ENCODE measurements at places on chromosomes 13 and 19. TPM values are rescaled to one million over a fixed set of nuclear protein-coding genes. Genes with fewer than 3 reads are reported as not detected.
A peak's percentile ranks its signal among the peaks of the same experiment; 100 is the strongest.

GRCh38 chr19:42595550-42596172 lies 937 bp upstream of the CEACAM8 start:
- H3K27ac ChIP-seq: no peak overlapping the region
- no peak for DNase-seq
- H3K36me3 ChIP-seq: no peaks in the 10 kb centered on the region
- H3K4me1 ChIP-seq: peaks cover 7% of the 10 kb centered on the region
- H3K27me3 ChIP-seq: peaks cover 34% of the 10 kb centered on the region

Gene KIRREL2
- 0.25 TPM for total RNA-seq

Gene COL5A3
- total RNA-seq: 2.2 TPM

DNA sequence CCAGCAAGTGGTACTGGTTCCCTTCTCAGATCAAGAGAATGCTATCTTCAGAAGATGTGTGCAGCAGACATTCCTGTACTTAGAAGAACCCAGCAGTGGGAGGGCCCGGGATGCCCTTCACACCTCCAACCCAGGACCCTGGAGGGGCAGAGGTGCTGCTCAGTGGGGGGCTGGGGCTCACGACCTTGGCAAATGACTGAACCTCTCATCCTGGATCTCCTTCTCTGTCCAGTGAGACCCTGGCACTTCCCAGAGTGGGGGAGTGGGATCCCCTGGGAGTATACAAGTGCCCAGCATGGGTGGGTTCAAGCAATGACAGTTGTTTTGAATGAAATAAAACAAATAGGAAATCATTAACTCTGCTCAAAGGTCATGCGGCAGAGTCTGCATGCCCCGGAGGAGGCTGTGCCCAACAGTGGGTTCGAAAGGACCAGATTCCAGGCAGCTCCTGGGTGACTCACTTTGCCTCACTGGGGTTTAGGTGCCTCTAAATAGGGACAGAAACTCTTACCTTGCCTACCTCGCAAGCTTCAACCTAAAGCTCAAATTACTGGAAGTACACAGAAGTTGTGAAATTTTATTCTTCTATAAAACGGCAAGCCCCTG lies 26.9 kb downstream of the GGACT start:
- H3K27me3 ChIP-seq: no peaks in the 10 kb centered on the region
- H3K27ac ChIP-seq: no peak overlapping the region
- no peak overlapping the region for H3K4me3 ChIP-seq

- peak overlapping the region; percentile 88 for H3K4me3 ChIP-seq
- no peaks in the 10 kb centered on the region for H3K27me3 ChIP-seq
- peak; percentile 93 for DNase-seq
- no peaks in the 10 kb centered on the region for H3K36me3 ChIP-seq
- H3K27ac ChIP-seq: peak overlapping the region; percentile 48
These were observed 43.5 kb upstream of the ZNF14 start for GRCh38 chr19:19776206-19777008.

DNA sequence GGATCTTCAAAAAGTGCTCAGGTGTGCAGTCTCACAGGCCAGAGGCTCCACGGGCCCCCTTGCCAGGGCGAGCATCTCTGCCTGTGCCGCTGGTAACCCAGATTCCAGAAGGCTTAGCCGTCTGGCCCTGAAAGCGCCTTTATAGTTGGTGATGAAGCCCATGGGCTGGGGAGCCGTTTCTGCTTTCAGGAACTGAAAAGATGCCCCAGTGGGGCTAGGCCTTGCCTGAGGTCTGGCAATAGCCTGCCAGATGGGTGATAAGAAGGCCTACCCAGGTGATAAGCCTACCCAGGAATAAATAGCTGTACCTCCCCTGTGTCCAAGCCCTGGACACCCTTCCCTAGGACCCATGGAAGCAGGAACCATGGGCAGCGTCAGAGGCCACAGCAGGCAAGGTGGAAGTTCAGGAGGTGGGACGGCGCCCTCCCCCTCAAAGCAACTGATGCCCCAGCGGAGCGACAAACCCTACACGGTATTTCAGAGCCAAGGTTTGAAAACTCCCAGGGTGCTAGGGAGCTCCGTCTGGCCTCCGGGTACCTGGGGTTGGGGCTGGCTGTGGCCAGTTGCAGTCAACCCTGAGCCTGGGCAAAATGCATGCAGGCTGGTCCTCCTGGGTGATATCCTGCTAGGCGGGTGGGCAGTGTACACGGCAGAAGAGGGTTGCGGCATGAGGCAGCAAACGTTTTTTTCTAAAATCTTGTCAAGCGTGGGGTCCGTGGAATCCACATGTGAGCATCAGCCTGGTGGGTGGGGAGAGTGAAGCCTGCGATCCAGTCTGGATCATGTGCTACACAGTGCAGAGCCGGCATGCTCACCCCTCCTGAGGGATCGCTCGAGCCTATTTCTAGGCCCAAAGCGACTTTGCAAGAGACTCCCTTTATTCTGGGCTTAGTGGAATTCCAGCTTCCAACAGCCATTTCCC lies 45.3 kb downstream of the ACTN4 start:
- peak overlapping the region; percentile 68 for H3K27ac ChIP-seq
- no peak overlapping the region for H3K4me3 ChIP-seq
- no peak for DNase-seq
- H3K4me1 ChIP-seq: peaks cover 79% of the 10 kb centered on the region
- H3K27me3 ChIP-seq: no peaks in the 10 kb centered on the region

- no peak overlapping the region for H3K4me3 ChIP-seq
- no peaks in the 10 kb centered on the region for H3K36me3 ChIP-seq
- DNase-seq: no peak
- no peak overlapping the region for H3K27ac ChIP-seq
- H3K27me3 ChIP-seq: no peaks in the 10 kb centered on the region
- H3K4me1 ChIP-seq: no peaks in the 10 kb centered on the region
These were observed 318.2 kb downstream of the MYO16 start for GRCh38 chr13:108947551-108948030.

GRCh38 chr19:18340190-18340989 lies at the start of gene PGPEP1:
TSS of gene PGPEP1 (plus strand) at chr19:18340598. CDS start at chr19:18340682, 84 bp downstream.
- peaks cover 19% of the 10 kb centered on the region for H3K4me1 ChIP-seq
- H3K4me3 ChIP-seq: peak within 1 kb of the TSS; percentile 45
- no peaks in the 10 kb centered on the region for H3K27me3 ChIP-seq
- peak within 1 kb of the TSS; percentile 67 for H3K27ac ChIP-seq
- H3K36me3 ChIP-seq: peaks cover 13% of the 10 kb centered on the region

Gene NCAN
- total RNA-seq: not detected

Gene IRGC
- not detected for total RNA-seq

Gene FCHO1
- 118 TPM for total RNA-seq

GRCh38 chr19:55712804-55713631 lies 25.2 kb downstream of the NLRP9 start:
- DNase-seq: no peak
- H3K27me3 ChIP-seq: peaks cover 36% of the 10 kb centered on the region
- no peaks in the 10 kb centered on the region for H3K36me3 ChIP-seq
- no peak overlapping the region for H3K27ac ChIP-seq
- H3K4me3 ChIP-seq: no peak overlapping the region
- no peaks in the 10 kb centered on the region for H3K4me1 ChIP-seq

GRCh38 chr13:50714891-50715290 lies 128.6 kb downstream of the DLEU7 start:
- peaks cover 16% of the 10 kb centered on the region for H3K4me1 ChIP-seq
- H3K4me3 ChIP-seq: no peak overlapping the region
- H3K27me3 ChIP-seq: no peaks in the 10 kb centered on the region
- no peak overlapping the region for H3K27ac ChIP-seq

GRCh38 chr19:5250127-5250659 lies 90.4 kb downstream of the PTPRS start:
- no peaks in the 10 kb centered on the region for H3K27me3 ChIP-seq
- no peaks in the 10 kb centered on the region for H3K4me1 ChIP-seq
- H3K36me3 ChIP-seq: no peaks in the 10 kb centered on the region
- H3K27ac ChIP-seq: no peak overlapping the region

Gene FCER2
- total RNA-seq: 1.5 TPM

Gene PCDH17
- not detected for total RNA-seq

GRCh38 chr19:57689750-57690149 lies 8.0 kb downstream of the ZNF551 start:
- H3K4me1 ChIP-seq: no peaks in the 10 kb centered on the region
- H3K36me3 ChIP-seq: peaks cover 22% of the 10 kb centered on the region
- DNase-seq: no peak
- H3K4me3 ChIP-seq: no peak overlapping the region

Gene ASF1B
- total RNA-seq: 3.6 TPM

Gene ODAD3
- not detected for total RNA-seq

DNA sequence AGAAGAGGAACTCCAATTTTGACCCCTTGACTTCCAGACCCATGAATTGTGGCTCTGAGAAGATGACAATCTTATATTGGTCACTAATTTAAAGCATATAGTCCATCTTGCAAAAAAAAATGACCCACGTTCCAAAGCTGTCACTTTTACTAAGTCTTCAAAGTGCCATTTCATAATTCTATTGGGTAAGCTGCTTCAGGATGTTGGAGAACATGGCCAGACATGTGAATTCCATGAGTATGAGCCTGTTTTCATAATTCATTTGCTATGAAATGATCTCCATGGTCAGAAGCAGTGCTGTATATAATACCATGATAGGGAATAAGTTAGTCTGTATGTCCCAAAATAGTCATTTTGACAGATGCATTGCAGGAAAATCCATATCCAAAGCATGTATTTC lies 1787.3 kb downstream of the SLITRK5 start:
- H3K4me1 ChIP-seq: no peaks in the 10 kb centered on the region
- no peaks in the 10 kb centered on the region for H3K27me3 ChIP-seq
- no peak overlapping the region for H3K4me3 ChIP-seq
- H3K36me3 ChIP-seq: no peaks in the 10 kb centered on the region
- no peak overlapping the region for H3K27ac ChIP-seq

DNA sequence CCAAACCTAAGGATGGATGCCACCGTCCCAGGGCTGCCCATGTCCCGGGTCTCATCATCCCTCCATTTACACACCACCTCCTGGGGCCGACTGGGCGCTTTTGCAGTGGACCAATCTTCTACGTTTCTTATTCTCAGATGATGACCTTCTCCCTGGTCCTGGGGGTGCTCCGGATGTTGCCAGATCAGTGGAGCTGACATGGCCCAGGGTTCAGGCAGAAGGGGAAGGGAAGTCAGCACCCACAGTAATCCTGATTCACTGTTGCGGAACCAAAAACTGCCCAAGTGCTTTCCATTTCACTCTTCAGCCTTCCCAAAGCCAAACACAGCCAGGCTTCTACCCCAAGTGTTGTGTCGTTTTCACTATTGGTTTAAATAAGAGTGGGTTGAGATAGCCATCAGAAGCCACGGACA lies 29.8 kb downstream of the RAB20 start:
- H3K4me3 ChIP-seq: no peak overlapping the region
- H3K4me1 ChIP-seq: peaks cover 3% of the 10 kb centered on the region
- DNase-seq: no peak
- H3K27me3 ChIP-seq: peaks cover 4% of the 10 kb centered on the region
- no peaks in the 10 kb centered on the region for H3K36me3 ChIP-seq
- H3K27ac ChIP-seq: no peak overlapping the region

DNA sequence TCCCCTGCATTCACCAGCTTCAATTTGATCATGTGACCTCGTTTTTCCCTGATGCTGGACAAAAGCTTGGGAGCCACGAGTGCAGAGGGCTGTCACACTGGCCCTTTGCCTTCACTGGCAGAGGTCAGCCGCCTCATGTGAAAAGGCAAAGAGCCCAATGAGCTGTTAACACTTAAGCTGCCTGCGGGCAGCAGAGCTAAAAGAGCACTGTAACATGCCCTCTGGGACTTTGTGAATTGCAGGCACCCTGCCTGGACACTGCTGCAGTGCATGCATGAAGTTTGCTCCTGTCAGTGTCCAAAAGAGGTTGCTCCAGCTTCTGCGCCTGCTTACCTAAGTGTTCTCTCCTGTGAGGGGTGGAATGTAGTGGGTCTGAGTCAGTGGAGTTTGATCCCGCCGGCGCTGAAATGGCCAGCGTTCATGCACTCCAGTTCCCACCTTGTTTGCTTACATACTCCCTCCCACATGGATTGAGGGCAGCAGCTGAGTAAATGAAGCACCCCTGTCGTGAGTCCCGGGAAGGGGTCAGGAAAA lies 193.7 kb downstream of the RFC3 start:
- H3K27me3 ChIP-seq: no peaks in the 10 kb centered on the region
- no peak for DNase-seq
- H3K4me1 ChIP-seq: no peaks in the 10 kb centered on the region
- no peak overlapping the region for H3K4me3 ChIP-seq
- H3K36me3 ChIP-seq: no peaks in the 10 kb centered on the region

Gene GIPC1
- 27.5 TPM for total RNA-seq

GRCh38 chr13:113053376-113053775 lies 52.2 kb upstream of the F7 start:
- no peaks in the 10 kb centered on the region for H3K4me1 ChIP-seq
- H3K36me3 ChIP-seq: no peaks in the 10 kb centered on the region
- DNase-seq: no peak
- no peak overlapping the region for H3K4me3 ChIP-seq

Gene NLRP4
- total RNA-seq: not detected

DNA sequence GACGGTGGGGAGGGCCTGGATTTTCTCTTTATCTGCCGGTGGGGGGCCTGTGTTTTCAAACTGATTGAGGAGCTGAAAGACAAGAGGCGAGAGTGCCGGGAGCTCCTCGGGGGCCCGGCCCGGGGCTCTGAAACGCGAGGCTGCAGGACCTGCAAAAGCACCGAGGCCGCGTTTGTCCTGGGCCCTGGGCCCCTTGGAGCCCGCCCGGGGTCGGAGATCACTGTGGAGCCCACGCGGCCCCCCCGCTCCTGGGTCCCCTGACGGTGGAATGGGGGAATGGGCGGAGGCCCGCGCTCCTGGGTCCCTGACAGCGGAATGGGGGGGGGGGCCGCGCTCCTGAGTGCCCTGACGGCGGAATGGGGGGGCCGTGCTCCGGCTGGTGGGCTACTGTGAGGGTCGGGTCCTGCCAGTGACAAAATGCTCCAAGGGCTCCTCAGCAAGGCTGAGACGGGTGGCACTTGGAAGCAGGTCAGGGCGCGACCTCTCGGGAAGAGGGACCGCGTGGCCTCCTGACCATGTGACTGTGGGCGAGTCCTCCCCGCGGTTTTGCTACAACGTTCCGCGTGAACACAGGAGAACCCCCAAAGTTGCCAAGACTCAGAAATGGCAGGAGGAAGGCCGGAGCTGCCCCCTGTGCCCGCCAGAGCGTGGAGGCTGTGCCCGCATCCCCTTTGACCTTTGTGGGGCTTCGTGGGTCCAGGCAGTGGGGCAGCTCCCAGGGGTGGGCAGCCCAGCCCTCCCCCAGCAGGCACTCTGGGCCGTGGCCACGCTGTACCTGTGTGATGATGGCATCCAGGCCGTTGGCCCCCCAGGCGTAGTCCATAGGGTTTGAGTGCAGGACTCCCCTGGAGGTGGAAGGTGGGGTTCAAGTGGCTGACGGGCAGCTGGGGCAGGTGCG lies 9.5 kb downstream of the FGF22 start:
- H3K27me3 ChIP-seq: no peaks in the 10 kb centered on the region
- peaks cover 75% of the 10 kb centered on the region for H3K36me3 ChIP-seq
- H3K4me1 ChIP-seq: no peaks in the 10 kb centered on the region
- no peak overlapping the region for H3K4me3 ChIP-seq
- no peak overlapping the region for H3K27ac ChIP-seq
- no peak for DNase-seq

Gene DENND1C
- 114 TPM for total RNA-seq

GRCh38 chr13:95604556-95604915 lies 40.0 kb downstream of the DZIP1 start:
- DNase-seq: no peak
- H3K4me3 ChIP-seq: no peak overlapping the region

GRCh38 chr13:30736461-30737320 lies 1.3 kb downstream of the ALOX5AP start:
- H3K36me3 ChIP-seq: no peaks in the 10 kb centered on the region
- H3K27me3 ChIP-seq: peaks cover 3% of the 10 kb centered on the region
- peak overlapping the region; percentile 72 for H3K27ac ChIP-seq
- H3K4me1 ChIP-seq: peaks cover 29% of the 10 kb centered on the region

Gene TNFSF9
- 1.3 TPM for total RNA-seq

All from T-cell (primary cell).